ENCODE measurements at places on chromosomes 16 and 17. TPM values are rescaled to one million over a fixed set of nuclear protein-coding genes. Genes with fewer than 3 reads are reported as not detected.

The MSLN gene
- 1.1 TPM for total RNA-seq

The TMEM88 gene
- total RNA-seq = 99.9 TPM

The SLFN13 gene
- total RNA-seq = 8.6 TPM

The MEIOB gene
- not detected for total RNA-seq

All from omental fat pad (tissue), 4 donors.